ENCODE measurements at places on chromosomes 12 and 14.

- H3K4me3 ChIP-seq, result no peak overlapping the region
- no peaks in the 10 kb centered on the region for H3K4me1 ChIP-seq
- no peak overlapping the region for H3K27ac ChIP-seq
- no peak for DNase-seq
Measured at GRCh38 chr12:96710127-96710745, 196.8 kb upstream of the NEDD1 start.

DNA sequence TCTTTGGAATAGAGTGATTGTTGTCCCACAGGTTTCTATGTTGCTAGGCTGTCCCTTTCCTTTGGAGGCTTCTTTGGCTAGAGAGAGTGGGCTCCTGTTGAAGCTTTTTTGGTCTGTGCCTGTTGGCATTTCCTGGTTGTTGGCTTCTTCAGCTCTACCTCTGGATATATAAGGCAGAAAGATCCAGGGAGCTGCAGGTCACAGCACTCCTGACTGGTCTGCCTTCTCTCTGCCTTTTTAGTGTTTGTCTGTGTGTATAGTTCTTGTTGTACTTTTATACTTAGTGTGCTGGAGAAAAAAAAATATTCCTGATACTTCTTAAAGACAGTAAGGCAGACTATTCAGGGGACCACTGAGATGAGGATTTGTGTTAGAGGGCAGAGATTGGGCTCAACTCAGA, 202.7 kb downstream of the FBXL14 start:
- H3K27me3 ChIP-seq, result no peaks in the 10 kb centered on the region
- no peaks in the 10 kb centered on the region for H3K4me1 ChIP-seq
- H3K4me3 ChIP-seq, result no peak overlapping the region
- no peak overlapping the region for H3K27ac ChIP-seq
- H3K36me3 ChIP-seq, result peaks cover 9% of the 10 kb centered on the region
- DNase-seq, result no peak

DNA sequence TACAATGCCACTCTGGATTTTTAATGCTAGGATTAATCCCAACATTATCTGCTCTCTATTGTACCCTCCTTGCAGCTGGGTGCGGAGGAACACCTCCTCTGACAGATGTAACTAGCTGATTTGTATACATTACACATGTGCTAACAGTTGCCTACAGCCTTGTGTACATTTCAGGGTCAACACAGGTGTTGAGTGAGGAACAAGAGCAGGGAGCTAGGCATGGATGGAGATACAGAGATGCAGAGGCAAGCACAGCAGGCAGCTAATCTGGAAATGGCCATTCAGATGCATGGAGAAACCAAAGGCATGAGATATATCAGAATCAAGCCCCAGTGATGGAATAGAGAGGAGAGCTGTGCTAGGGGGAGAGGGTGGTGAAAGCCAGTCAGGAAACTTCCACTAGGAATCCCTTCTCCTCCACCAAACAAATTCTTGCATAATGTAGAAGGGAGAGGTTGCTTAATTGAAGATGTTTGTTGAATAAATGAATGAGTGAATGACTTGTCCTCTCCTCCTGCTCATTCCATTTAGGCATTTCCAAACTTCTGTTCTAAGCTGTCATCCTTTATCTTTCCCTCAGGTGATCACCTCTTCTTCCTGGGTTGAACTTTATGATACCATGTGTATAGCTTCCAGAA, 313.2 kb downstream of the ATP23 start:
- no peaks in the 10 kb centered on the region for H3K36me3 ChIP-seq
- H3K27ac ChIP-seq, result no peak overlapping the region
- peak; percentile 90 for DNase-seq
- H3K27me3 ChIP-seq, result no peaks in the 10 kb centered on the region

- no peaks in the 10 kb centered on the region for H3K27me3 ChIP-seq
- no peak for DNase-seq
- no peaks in the 10 kb centered on the region for H3K4me1 ChIP-seq
- H3K4me3 ChIP-seq, result no peak overlapping the region
- H3K36me3 ChIP-seq, result no peaks in the 10 kb centered on the region
Measured at GRCh38 chr14:39974036-39974435, 541.8 kb upstream of the FBXO33 start.

DNA sequence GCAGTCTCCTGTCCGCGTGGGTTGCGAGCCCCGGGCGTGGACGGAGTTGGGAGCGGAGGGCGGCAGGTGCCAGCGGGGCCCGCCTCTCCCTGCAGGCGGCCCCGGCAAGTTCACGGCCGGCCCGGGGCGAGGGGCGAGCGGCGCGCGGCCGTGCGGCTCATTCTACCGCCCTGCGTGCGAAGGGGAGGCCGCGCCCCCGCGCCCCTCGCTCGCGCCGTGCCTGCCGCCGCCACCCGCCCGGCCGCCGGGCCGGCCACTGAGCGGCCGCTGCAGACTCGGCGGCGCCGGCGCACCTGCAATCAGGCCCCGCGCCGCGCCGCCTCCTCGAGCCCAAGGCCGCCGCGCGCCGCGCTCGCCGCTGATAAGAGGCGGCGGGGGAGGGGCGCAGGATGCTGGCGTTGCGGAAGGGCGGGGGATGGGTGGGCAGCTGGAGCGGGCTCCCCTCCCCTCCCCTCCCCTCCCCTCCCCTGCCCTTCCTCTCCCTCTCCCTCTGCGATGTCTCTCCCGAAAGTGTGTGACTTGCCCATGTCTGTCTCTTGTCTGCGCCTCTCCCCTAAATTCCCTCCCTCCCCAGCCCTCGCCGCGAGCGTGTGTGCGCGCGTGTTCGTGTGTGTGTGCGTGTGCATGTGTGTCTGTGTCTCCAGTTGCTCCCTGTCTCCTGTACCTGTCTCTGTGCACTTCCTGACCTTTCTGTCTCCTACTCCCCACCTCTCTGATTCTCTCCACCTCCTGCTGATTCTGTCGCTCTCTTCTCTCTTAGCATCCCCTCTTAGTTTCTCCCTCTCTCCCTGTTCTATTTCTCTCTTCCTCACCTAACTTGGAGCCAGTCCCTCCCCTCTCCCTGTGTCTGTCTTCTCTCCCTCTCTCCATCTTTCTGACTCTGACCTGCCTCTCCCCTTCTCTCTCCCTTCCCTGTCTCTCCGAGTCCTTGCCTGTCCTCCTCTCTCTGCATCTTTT, 768.1 kb upstream of the TBX3 start:
- peaks cover 16% of the 10 kb centered on the region for H3K4me1 ChIP-seq
- no peaks in the 10 kb centered on the region for H3K27me3 ChIP-seq
- no peak for DNase-seq
- no peaks in the 10 kb centered on the region for H3K36me3 ChIP-seq

- H3K4me3 ChIP-seq, result no peak overlapping the region
- H3K27ac ChIP-seq, result no peak overlapping the region
- no peaks in the 10 kb centered on the region for H3K36me3 ChIP-seq
- H3K4me1 ChIP-seq, result peaks cover 16% of the 10 kb centered on the region
- no peaks in the 10 kb centered on the region for H3K27me3 ChIP-seq
Measured at GRCh38 chr12:1912580-1913376, 5.7 kb downstream of the CACNA2D4 start.

- no peaks in the 10 kb centered on the region for H3K4me1 ChIP-seq
- H3K36me3 ChIP-seq, result no peaks in the 10 kb centered on the region
- no peak overlapping the region for H3K27ac ChIP-seq
- H3K4me3 ChIP-seq, result no peak overlapping the region
Measured at GRCh38 chr14:75734854-75735253, 73.8 kb downstream of the TTLL5 start.

- H3K27me3 ChIP-seq, result no peaks in the 10 kb centered on the region
- H3K4me1 ChIP-seq, result no peaks in the 10 kb centered on the region
- H3K4me3 ChIP-seq, result no peak overlapping the region
- no peak for DNase-seq
Measured at GRCh38 chr14:71959055-71959454, 26.8 kb downstream of the RGS6 start.

DNA sequence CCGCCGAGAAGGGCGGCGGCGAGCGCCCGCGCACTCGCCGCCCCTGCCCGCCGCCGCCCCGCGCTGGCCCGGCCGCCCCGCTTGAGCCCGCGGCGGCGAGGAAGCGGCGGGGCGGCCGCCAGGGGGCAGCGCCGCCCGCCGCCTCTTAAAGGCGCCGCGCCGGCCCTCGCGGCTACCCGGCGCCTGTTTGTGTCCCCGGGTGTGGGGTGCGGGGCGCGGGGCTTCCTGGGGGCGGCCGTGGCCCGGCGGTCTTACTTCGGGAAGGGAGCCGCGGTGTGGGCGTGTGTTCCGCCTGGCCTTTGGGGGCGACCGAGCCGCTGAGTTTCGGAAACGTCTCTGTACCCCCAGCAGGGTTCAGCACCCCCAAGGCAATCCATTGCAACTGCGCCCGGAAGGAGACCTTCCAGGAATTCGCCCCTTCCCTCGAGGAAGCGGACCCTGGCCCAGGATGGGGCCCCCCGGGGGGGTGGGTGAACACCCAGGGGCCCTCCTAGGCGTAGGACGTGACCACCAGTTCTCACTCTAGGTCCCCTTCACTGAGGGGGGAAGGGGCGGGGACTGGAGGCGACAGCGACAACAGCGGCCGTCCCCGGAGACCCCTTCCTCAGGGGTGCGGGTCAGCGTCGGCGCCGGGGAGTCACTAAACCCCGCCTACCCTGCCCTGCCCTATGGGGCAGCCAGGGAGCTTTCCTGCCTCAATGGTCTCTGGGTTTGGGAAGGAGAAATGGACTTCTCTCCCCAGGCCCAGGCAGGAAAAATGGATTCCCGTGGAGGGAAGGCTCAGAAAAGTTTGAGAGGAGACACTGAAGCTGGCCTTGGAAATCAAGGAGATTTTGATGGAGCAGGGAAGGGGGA, at the start of gene ITPK1:
ITPK1 (minus strand) TSS at position 105 of the 855 bp plus-strand sequence. CDS start 762 bp downstream, outside the sequence.
- peak within 1 kb of the TSS; percentile 89 for H3K4me3 ChIP-seq
- no peak for DNase-seq
- peak within 1 kb of the TSS; percentile 99 for H3K27ac ChIP-seq
- peaks cover 22% of the 10 kb centered on the region for H3K4me1 ChIP-seq
- H3K27me3 ChIP-seq, result no peaks in the 10 kb centered on the region
- H3K36me3 ChIP-seq, result no peaks in the 10 kb centered on the region
